ENCODE measurements at places on chromosomes 13 and 19. TPM values are rescaled to one million over a fixed set of nuclear protein-coding genes. Genes with fewer than 3 reads are reported as not detected.

The C19orf38 gene
- total RNA-seq, result 0.27 TPM

The CPT1C gene
- 98.3 TPM for total RNA-seq

The KL gene
- total RNA-seq, result not detected

The SYNGR4 gene
- not detected for total RNA-seq

The CGB2 gene
- total RNA-seq, result 0.71 TPM

The SPC24 gene
- 42.4 TPM for total RNA-seq

The PINLYP gene
- total RNA-seq, result 9.2 TPM

The TRPC4 gene
- total RNA-seq, result 14.3 TPM

DNA sequence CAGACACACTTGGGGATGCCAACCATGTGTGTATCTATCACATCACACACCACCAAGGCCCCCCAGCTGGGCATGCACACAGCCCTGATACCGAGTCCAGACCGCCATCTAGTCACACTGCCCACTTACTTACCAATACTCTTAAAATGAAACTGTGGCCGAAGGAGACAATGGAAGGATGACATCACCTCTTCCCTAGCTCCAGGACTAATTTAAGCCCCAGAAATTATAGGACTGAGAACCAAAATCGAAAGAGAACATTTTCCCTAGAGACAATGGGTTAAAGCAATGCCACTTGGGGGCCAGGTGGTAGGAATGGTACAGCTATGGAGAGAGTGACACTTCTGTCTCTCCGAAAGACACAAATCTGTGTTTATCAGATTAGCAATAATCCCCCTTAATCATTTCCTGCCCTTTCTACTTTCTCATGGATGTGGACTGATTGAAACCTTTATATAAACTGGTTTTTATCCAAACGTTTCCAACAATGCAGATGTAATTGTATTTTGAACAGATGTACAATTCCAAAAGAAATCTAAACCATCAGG, 663 bp upstream of the GGACT start:
- no peak for DNase-seq

DNA sequence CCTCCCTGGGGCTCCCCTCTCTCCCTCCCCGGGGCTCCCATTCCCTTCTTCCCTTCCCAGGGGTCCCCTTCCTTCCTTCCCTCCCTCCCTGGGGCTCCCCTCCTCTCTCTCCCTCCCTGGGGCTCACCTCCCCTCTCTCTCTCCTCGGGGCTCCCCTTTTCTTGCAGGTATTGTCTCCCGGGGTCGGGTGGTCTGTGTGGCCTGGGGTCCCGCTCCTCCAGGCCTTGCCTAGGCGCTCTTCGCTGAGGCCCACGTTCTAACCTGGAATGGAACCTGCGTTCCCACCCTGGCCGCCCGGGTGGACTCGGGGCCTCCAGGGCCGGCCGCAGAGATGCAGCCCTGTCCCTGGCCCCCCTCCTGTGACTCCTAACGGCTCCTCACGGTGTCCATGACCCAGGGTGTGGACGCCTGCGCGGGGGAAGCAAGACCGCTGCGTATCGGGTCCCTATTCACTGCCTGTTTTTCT, 940 bp upstream of the DCUN1D2 start:
- no peak for DNase-seq

- no peak for DNase-seq
Measured at GRCh38 chr13:52884429-52885010, 36.1 kb upstream of the PCDH8 start.

DNA sequence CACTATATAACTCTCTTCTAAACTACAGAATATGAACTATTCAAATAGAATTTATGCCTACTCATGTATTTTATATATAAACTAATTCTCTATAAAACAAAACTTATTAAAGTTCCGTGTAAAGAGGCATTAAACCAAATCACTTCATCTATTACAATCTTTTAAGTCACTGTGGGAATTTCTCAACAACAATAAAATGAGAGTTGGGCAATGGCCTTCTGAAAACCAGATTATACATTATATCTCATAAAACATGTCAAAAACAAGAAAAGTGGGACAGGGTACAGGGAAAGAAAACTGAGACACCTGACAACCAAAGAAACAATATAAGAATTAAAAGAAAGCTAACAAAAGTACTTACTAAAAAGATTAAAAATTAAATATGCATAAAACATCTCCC, 145.2 kb downstream of the DIAPH3 start:
- DNase-seq, result no peak

- no peak for DNase-seq
Measured at GRCh38 chr13:98992355-98992754, 14.5 kb upstream of the DOCK9 start.

GRCh38 chr19:39937094-39937720, 2.8 kb upstream of the FCGBP start:
- DNase-seq, result no peak

DNA sequence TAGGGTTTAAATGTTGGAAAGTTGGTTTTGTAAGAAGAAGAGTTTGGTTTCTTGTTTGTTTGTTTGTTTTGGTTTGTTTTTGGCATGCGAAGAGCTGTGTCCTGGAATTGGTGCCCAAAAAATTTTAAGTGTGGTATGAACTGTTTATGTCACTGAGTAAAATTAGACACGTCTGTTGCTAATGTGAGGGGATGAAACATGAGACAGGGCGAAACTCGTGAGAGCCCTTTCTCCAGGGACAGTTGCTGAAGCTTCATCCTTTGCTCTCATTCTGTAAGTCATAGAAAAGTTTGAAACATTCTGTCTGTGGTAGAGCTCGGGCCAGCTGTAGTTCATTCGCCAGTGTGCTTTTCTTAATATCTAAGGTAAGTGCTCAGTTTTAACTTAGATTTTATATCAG, at the start of gene SGCG:
Gene SGCG, plus strand, starts transcription at position 269 of the 400 bp plus-strand sequence. CDS start 22,716 bp downstream, outside the sequence.
- no peak for DNase-seq

GRCh38 chr19:42184401-42184861, 33.0 kb downstream of the DEDD2 start:
- DNase-seq, result peak; percentile 79

DNA sequence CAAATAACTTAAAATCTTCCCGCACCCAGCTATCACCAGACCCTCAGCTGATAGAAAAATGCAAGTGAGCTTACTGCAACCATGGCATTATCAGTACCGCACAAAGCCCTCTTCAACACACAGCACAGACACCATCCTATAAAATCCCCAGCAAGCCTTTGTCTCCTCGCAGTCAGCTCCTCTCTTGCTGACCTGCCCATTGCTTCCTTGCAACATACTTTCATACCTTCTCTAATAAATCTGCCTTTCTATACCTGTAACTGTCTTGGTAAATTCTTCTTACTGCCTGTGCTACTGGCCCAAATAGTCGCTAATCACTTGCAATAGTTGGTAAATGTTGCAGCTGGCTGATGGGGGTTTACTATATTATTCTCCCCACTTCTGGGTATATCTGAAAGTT, 43.3 kb upstream of the FARP1 start:
- DNase-seq, result no peak

DNA sequence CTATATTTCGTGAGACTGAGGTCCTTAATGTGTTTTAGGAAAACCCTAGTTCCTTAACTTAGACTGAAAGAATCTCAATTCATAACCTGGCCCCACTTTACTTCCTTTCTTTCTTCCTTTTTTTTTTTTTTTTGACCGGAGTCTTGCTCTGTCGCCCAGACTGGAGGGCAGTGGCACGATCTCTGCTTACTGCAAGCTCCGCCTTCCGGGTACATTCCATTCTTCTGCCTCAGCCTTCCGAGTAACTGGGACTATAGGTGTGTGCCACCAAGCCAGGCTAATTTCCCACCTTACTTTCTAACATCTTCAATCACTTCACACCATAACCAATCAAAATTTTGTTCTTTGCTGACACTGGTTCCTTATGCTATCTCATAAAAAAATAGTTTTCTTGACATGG, 2097.0 kb downstream of the PCDH9 start:
- DNase-seq, result peak; percentile 13

DNA sequence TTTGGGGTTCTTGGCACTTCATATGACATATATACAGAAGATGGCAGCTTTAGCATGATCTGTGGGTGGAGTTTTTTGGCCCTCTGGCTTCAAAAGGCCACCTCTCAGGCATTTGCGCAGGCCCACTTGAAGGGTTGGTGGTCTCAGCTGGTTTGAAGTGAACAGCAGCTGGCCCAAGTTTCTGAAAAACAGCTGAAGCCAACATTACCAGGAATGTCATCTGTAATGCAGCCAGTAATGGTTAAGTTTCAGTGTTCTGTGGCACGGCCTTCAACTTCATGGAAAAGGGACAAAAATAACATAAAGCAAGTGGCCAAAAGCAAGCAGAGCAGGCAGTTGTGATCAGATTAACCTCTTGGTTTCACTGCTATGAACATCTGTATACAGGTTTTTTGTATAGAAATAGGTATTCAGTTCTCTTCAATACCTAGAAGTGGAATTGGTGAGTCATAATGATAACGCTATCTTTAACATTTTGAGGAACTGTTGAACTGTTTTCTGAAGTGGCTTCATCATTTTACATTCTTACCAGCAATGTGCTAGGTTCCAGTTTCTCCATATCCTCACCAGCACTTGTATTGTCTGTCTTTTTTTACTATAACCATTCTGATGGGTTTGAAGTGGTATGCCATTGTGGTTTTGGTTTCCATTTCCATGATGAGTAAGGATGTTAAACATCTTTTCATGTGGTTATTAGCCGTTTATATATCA, 245.4 kb downstream of the SHISA2 start:
- DNase-seq, result no peak

DNA sequence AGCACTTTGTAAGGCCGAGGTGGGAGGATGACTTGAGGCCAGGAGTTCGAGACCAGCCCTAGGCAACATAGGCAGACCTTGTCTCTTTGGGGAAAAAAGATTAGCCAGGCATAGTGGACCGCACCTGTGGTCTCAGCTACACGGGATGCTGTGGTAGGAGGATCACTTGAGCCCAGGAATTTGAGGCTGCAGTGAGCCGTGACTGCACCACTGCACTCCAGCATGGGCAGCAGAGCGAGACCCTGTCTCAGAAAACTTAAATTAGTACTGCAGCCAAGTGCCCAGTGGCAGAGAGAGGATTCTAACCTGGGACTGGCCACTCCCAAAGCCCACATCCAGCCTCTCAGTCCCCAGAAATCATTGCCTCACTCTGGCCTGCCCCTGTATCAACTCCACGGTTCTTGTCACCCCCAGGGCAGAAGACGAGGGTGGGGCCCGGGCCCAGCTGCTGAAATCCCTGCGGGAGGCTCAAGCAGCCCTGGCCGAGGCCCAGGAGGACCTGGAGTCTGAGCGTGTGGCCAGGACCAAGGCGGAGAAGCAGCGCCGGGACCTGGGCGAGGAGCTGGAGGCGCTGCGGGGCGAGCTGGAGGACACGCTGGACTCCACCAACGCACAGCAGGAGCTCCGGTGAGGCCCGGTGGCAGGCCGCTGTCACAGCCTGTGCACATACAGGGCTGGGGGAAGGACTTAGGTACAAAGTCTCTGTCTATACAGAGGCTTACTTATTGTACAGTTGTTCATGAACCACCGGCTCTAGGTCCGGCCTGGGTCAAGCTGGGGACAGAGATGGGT, 53.4 kb downstream of the KCNC3 start:
- no peak for DNase-seq

- no peak for DNase-seq
Measured at GRCh38 chr19:46428239-46429135, at the start of gene PNMA8C. TSS of gene PNMA8C (minus strand) at chr19:46428936. CDS start at chr19:46428359, 577 bp downstream.

DNA sequence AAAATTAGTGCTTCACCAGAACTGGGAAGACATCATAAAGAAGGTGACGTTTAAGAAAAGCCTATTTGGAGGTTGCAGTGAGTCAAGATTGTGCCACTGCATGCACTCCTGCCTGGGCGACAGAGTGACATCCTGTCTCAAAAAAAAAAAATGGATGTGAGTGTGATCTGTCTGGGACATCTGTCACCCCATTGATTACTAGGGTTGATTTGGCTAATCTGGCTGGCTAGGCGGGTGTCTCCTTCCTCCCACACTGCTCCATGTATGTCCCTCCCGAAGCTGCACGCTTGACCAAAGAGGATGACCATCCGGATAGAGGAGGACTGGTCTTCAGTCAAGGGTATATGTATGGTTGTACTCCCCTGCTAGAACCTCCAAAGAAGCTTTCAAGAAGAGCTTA, 2.6 kb downstream of the GTF2F2 start:
- DNase-seq, result no peak

DNA sequence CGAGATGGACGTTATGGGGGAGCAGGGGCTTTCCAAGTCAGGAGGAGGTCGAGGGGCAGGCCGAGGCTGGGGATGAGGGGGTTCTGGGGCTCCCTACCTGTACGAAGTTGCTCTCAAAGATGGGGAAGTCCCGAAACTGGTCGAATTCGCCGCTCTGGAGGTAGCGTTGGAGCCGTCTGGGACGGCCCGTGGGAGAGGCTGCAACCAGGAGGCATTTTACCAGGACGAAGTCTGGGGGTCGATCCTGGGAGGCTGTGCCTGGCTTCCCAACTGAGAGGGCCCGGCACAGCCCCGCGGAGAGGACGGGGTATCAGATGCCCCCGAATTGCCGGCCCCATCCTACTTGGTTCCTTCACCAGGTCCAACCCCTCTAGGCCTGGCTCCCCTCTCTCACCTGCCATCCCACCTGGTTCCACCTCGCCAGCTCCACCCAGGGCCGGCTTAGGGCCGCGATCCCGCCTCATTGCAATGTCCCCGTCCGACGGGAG, 527 bp upstream of the EMC10 start:
- no peak for DNase-seq

Measured in H1 (cell line).